Suppressor macrophage (primary cell): ENCODE measurements at places on chromosomes 11 and 22.

DNA sequence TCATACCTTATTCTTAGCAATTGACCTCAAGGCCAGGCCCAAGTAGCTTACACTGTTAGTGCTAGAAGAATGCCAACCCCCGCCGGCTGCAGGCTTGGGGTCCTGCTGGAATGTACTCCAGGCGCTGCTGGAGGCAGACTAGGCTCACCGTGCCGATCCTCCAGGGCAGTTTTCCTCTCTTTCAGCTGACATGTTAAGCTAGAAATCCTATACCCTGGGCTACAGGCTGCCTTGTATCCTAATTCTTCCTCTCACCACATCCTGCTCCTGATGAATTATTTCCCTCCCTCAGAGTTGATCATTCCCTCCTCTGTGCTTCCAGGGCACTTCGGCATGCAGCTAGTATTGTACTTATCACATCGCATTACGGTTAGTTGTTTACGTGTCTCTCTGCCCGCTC lies 3.4 kb downstream of the SPTBN2 start:
- no peak for DNase-seq

DNA sequence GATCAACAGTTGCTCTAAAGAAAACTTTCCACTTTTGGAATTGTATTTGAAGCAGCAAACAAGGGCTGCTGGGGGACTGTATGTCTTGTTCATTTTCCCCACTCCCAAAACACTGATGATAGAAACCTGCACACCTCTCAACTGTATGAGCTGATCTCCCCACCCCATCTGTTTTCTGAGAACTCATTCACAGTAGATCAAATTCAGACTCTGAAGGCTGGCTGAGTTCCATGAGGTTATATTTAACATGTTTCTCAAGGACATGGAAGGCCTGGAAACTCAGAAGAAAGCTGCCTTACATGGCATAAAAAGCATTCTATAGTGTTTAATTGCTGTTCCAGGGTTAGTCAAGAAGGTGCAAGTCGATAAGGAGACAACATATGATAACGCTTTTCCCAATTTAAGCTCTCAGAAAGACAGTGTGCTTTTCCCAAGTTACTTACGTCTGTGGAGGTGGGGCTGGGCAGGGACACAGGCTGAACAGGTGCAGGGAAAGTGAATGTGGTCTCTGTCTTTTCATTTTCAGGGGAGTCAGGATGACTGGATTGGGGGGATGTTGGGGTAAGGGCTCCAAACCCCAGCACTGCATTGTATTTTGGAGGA lies 23.0 kb downstream of the LARGE2 start:
- DNase-seq, result no peak

DNA sequence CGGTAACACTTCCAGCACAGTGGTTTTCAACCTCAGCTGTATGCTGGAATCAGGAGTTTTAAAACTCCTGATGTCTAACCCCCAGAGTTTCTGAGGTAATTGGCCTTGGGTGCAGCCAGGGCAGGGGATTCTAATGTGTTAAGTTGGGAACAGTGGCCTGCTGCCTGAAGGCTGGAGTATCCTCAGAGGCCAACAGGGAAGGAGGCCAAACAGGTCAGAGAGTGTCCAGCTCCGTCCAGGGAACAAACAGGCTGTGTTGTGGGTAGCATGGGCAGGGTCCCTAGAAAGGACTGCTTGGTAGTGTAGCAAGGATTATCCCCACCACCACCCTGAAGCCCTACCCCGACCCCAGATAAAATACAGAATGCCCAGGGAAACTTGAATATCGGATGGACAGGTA lies 10.8 kb upstream of the DAGLA start:
- DNase-seq, result no peak

GRCh38 chr11:47410370-47411264 lies 2.2 kb downstream of the SLC39A13 start:
- DNase-seq, result no peak

- DNase-seq, result peak; percentile 70
Measured at GRCh38 chr22:20738394-20739089, 35.4 kb upstream of the SERPIND1 start.

DNA sequence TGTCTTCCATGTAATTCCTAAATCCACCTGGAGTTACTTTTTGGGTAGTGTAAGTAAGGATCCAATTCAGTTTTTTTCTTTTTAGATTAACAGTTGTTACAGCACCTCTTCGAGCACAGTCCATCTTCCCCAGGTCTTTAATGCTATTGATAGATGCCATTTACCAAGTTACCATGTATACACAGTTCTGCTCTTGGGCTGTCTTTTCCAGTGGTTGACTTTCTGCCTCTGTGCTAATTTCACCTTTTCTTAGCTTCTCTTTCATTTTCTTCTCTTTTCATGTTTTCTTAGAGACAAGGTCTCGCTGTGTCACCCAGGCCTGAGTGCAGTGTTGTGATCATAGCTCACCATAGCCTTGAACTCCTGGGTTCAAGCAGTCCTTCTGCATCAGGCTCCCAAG lies 12.0 kb downstream of the ATXN10 start:
- DNase-seq, result no peak

DNA sequence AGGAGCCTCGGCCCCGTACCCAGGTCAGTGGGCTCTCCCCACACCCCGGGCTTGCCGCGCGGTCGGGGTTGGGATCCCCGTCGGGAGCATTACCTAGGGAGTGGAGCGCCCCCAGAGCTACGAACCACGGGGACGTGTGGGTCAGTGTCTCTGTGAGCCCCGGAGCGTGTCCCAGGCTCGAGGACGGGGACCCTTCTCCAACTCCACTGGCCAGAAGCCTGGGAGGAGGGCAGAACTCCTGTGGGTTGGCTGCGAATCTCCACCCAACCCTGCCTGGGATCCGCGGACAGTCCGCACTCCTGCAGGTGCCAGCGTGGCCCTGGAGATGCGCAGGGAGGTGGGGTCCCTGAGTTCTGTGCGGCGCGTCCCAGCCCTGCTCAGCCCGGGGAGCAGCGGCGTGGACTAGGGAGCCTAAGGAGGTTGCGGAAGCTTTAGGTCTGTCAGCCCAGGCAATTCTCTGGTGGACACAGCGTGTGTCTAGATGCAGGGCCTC lies 346 bp downstream of the PPFIBP2 start:
- peak; percentile 32 for DNase-seq

GRCh38 chr11:57815877-57816276 lies 54.3 kb downstream of the CTNND1 start:
- no peak for DNase-seq
